SJSA1 (cell line): ENCODE measurements at places on chromosomes 11 and 22. TPM values are rescaled to one million over a fixed set of nuclear protein-coding genes. Genes with fewer than 3 reads are reported as not detected.

OR6A2 gene
- total RNA-seq: not detected in 2 replicates

OR51B5 gene
- 0.39 TPM in 1 of 2 replicates, not detected in the other for total RNA-seq

TCN1 gene
- total RNA-seq: not detected in 2 replicates

C11orf86 gene
- total RNA-seq: not detected in 2 replicates

DLG2 gene
- total RNA-seq: 0.13 TPM in 1 of 2 replicates, not detected in the other

SYT13 gene
- total RNA-seq: not detected in 2 replicates

ARL14EP gene
- total RNA-seq: 12.7 and 18.8 TPM in 2 replicates

TRIM49C gene
- total RNA-seq: not detected in 2 replicates

YPEL4 gene
- not detected in 2 replicates for total RNA-seq

MYO7A gene
- not detected in 2 replicates for total RNA-seq

DNA sequence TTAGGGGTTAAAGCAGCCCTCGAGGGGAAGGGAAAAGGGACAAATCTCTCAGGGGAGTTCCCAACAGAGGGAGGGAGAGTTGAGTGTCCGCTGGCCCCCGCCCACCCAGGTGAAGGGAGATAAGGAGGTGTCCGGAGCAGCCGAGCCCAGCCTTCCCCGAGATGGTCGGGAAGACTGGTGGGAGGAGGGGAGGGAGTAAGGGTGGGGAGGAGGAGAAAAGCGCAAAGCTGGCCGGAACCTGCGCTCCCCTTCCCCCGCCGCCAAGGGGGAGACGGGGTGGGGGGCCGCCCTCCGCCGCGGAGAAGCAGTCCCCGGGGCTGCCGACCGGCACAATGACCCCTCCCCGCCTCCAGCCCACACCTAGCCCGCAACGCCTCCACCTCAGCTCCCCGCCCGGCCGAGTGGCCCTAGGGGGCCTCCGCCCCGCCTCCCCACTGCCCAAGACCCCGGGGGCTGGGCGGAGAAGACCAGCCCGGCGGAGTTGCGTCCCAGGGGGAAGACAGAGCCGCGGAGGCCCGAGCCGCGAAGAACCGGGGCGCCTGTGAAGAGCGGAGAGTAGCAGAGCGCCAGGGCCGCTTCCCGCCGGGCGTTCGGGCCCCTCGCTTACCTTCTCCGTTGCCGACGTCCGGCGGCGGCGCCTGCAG, 479 bp downstream of the RSF1 start:
- DNase-seq: peak; percentile 24

- no peak for DNase-seq
Observed at GRCh38 chr11:72815110-72815618, 953 bp downstream of the ATG16L2 start.

DNA sequence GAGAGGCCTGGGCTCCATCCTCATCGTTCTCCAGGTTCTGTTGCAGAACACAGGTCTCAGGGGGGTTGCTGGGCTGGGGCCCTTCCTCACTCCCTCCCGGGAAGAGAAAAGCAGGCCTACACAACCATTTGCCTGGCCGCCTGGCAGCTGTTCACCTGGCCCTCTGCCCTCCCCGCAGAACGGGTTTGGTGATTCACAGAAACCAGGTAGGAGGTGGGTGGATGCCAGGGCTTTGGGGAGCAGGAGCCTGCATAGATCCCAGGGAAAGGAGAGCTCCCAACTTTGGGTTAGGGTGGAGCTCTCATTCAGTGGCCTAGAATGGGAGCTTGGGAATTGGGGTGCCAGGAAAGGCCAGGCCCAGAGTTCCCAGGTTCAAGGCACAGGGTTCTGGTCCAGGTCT, 995 bp downstream of the TMEM134 start:
- no peak for DNase-seq

- DNase-seq: no peak
Observed at GRCh38 chr11:3022982-3023381, 30.9 kb upstream of the NAP1L4 start.

GRCh38 chr11:64475145-64475544, 115.9 kb upstream of the SLC22A12 start:
- no peak for DNase-seq

GRCh38 chr11:22860241-22860640, at the start of gene CCDC179:
Gene CCDC179 (minus strand): TSS chr11:22860474. CDS start chr11:22860421, 53 bp downstream.
- no peak for DNase-seq

- no peak for DNase-seq
Observed at GRCh38 chr11:112837162-112837826, 123.9 kb upstream of the NCAM1 start.

DNA sequence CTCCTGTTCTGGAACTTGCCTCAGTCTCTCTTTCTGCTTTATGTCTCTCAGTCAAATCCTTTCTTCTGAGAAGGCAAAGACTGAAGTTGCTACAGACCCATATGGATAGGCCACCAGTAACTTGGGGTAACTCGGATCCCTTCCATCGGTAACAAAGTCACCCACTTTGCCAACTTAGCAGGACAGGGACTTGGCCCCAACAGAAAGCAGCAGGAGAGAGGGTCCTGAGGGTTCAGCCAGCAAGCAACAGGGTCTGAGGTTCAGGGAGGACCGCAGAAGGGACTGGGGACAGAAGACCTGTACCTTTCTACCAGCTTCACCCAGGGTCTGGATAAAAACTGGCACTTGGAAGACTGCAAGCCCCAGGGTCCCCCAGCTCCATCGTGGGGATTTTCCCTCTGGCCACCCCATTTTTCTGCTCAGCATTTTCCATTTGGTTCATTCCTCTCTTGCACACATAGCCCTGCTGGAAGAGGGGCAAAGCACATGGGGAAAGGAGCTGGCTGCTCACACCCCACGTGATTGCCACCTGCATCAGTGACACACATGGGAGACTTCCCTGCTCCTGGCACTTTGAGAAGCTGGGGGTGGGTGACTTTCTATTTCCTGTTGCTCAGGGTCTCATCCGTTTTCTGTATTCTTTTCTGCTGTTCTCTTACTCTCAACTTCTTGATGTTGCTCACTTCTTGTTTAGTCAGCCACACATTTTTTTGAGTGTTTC, 34.6 kb upstream of the GNAZ start:
- no peak for DNase-seq

DNA sequence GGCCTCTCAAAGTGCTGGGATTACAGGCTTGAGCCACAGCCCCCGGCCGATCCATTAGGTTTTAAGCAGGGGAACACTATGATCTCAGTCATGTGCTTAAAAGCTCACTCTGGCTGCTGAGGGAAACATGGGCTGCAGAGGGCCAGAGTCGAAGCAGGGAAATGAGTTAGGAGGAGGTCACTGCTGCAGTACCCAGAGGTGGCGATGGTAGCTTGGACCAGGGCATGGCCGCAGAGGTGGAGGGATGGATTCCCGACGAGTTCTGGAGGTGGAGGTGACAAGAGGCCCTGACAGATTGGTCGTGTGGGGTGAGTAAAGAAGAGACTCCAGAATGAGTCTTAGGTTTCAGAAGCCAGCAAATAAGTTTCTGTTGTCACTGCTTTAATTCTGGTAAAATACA, 54.4 kb upstream of the INCENP start:
- no peak for DNase-seq

DNA sequence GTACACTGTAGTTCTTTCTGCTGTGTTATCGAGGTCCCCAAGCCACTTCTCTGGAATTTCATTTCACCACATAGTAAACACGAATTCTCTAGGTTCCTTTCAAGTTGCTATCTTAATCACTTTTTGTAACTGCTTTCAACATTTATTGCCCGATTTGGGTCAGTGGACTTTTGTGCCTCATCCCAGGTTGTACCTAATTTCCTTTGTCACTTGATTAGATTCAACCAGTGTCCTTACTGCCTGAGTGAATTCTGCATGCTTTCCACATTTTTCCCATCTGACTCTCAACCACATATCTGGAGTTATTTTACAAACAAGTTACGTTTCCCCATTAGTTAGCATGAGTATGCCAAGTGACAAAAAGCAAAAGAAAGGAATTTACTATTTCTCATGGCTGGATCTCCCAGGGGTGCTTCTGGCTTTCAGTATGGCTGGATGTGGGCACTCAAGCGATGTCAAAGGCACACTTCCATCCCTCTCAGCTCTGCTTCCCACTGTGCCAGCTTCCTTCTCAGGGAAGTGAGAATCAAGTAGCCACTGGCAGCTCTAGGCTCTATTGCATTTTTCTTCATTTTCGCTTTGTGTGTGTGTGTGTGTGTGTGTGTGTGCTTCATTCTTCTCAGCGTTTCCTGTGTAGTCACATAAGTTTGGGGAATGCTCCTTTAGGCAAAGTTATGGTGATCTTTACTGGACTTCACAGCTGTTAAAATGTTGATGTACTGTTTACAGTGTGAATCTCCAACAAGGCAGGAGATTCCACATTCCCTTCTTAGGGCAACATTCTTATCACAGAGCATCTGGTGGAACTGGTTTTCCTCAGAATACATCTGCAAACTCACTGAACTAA, 128.9 kb downstream of the DBX1 start:
- DNase-seq: peak; percentile 83

- DNase-seq: no peak
Observed at GRCh38 chr11:38130976-38131375, 1532.9 kb upstream of the RAG2 start.

DNA sequence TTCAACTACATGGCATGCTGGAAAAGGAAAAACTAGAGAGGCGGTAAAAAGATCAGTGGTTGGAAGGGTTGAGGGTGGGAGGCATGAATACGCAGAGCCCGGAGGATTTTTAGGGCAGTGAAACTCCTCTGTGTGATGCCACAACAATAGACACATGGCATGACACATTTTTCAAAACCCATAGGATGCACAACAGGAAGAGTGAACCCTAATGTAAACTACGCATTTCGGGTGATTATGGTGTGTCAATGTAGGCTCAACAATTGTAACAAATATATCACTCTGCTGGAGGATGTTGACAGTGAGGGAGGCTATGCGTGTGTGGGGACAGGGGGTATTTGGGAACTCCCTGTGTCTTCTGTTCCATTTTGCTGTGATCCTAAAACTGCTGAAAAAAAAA, 15.7 kb upstream of the FAM83F start:
- no peak for DNase-seq

- no peak for DNase-seq
Observed at GRCh38 chr11:36719358-36720107, 121.5 kb upstream of the RAG2 start.

- DNase-seq: no peak
Observed at GRCh38 chr22:42930810-42931420, 73.8 kb upstream of the ARFGAP3 start.

GRCh38 chr11:1703146-1703545, 6.2 kb downstream of the KRTAP5-6 start:
- no peak for DNase-seq

DNA sequence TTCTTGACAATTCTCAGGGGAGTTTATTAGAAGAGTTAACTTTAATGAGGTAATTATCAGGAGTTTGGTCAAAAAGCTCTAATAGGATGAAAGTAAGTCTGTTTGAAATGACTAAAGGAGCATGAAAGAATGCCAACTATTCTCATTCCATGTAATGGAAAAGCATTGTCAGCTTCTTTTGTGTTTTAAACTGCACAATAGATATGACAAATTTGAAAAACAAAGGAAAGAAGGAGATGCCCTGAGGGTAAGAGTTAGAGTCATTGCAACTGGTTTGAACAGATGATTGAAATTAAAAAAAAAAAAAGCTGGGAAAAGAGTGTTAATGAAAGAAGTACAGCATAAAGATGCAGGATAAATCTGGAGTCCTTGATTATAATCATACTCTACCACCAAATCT, 296.8 kb upstream of the FOLH1 start:
- no peak for DNase-seq

DNA sequence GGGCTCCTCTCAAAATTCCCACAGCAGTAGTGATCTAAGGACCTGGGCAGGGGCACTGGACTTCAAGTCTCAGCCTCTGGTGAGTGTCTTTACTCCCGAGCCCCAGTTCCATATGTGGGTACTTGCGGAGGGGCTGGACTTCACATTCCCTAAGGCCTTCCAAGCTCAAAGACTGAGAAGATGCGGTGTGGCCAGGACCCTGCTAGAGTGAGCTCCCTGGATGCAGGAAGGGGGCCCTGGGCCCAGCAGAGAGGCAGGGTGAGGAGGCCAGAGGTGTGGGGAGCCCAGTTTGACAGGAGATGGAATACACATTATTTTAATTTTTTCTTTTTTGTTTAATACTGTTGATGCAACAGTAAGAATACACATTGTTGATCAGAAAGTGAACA, 83.7 kb downstream of the IGLL1 start:
- DNase-seq: no peak

DNA sequence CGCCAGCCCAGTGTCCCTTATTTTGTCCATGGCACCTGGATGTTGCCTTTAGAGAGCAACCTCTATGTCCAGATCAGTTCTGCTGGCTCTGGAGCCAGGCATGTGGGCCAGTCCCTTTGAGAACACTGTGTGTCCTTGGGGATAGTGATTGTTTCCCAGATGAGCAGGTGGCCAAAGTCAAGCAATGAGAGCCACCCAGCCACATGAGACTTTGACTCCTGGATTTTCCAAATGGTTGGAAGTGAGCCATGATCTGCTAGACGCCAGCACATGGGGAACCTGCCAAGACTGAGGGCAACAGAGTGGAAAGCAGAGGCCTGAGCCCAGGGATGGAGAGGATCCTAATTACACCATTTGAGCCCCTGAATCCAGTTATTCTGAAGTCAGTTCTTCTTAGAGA, 479.8 kb downstream of the OPCML start:
- no peak for DNase-seq

DNA sequence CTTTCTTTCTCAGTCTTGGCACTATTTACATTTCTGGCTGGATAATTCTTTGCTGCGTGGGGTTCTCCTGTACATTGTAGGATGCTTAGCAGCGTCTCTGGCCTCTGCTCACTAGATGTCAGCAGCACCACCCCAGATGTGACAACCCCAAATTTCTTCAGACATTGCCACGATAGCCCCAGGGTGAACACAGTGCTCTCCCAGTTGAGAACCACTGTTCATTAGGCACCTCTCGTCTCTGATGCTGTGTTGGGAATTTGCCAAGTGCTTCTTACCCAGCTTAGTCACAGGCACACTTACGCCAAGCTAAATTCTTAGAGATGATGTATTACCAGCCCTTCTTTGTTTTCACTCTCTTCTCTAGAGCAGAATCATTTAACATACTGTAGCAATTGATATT, 9.4 kb downstream of the TRIM6 start:
- peak; percentile 64 for DNase-seq

DNA sequence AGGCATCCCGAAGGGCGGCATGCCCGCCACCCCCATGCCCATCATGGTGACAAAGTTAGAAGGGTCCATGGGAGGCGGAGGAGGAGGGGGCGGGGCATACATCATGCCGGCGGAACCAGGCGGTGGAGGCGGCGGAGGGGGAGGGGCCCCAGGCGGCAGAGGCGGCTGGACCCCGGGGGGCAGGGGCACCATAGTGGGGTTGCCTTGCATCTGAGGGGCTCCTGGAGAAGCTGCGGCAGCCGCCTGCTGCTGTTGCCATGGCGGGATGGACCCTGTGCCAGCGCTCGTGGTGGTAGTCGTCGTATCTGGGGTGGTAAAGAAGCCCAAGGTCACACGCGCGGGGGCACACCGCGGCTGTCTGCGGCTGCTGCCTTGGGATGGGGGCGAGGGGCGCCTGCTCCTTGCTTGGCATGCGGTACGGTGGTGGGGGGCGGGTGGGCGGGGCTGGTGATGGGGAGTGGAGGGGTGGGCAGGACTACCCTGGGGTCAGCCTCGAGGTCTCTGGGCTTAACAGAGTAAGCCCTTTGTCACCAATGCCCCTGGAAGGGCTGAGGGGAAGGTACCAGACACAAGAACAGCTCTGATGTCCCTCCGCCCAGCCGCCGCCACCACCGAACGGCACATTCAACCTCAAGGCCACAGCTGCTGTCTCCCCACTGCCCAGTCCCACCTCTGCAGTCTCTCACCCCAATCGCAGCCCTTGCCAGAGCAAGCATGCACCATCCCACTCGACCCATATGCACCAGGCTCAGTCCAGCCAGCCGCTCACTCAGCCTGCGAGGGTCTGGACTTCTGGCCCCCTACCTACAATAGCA, 6.3 kb upstream of the PYGM start:
- no peak for DNase-seq
